ENCODE measurements at places on chromosomes 11 and 22.

DNA sequence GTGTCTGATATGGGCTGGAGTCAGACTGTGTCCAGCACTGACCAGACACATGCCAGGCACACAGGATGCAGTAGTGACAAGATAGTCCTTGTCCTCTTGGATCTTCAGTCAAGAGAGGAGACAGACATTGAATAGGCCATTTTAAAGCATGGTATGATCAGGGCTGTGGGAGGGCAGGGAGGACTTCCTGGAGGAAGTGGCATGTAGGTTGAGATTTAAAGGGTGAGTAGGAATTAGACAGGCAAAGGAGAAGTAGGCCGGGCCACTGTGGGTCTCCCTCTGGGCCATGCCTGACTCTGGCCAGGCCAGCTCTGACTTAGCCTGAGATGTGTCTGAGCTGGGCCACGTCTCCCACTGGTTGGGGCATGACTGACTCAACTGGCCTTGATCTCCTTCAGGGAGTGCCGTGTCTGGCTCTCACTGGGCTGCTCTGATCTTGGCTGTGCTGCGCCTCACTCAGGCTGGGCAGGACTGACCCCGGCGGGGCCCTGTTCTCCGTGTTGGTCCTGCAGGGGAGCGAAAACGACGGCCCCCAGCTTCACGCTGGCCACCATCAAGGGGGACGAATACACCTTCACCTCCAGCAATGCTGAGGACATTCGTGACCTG lies 71.2 kb downstream of the MYO7A start:
- DNase-seq: no peak

GRCh38 chr11:58142761-58143160 lies 17.4 kb upstream of the OR9I1 start:
- no peak for DNase-seq

GRCh38 chr11:114384487-114384886 lies 15.8 kb downstream of the C11orf71 start:
- DNase-seq: no peak

DNA sequence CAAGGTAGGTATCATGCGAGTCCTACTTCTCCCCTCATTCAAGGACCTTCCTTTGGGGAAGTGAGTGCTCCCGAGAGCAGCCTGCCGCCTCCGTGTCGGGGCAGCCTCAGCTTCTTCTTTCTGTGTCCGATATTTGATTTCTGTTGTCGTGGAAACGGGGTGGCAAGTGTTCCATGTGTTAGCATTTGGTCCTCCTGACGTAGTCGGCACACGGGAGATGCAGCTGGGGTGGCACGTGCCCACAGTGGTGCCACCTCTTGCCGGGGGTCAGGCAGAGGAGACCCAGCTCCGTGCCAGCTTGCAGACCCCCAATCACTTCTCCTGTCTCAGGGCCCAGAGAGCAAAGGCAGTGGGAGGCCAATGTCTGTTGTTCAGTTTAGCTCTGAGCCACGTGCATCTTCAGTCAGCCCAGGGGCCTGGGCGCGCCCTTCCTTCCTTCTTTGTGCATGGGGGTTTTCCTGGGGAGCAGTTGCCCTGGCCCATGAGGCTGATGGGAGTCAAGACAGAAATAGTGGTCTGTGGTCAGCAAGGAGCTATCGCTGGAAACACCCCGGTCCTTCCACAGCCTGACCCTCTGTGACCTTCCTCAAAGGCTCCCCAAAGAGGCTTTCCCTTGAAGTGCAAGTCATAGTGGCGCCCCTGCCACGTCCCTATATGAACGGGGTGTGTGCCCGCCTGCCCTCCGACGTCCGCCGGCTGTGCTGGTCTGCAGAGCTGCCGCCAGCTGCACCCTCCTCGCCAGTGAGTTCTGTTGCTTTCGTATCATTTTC lies 44.5 kb downstream of the PARVB start:
- no peak for DNase-seq

- DNase-seq: no peak
Measured at GRCh38 chr11:77407613-77408012, 66.3 kb downstream of the PAK1 start.

- no peak for DNase-seq
Measured at GRCh38 chr22:31092161-31092560, 11.0 kb downstream of the SMTN start.

GRCh38 chr11:125457814-125458343 lies 38.2 kb downstream of the FEZ1 start:
- no peak for DNase-seq

DNA sequence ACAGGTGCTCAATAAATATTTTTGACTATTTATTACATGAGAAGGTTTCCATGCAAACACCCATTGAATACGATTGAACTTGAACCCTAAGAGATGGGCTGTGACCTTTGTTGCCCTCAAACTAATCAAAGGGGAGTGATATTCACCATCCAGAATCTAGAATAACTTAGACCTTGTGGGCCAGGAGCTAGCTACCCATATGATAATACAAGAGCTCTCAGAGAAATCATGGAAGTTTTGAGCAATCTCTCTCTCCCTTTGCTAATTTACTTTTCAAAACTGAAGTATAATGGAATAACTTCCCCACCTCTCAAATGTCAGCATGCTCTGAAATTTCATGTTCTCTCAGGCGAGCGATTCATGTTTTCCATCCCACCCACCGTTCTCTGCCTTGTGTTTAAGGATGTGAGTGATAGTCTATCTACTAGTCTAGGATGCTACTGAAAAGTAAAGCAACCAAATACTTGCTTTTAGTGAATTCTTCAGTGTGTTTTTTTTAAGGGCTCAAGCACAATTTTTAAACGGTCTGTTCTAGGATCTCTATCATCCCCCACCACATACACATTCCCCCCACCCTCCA lies 33.3 kb downstream of the BARX2 start:
- DNase-seq: no peak

DNA sequence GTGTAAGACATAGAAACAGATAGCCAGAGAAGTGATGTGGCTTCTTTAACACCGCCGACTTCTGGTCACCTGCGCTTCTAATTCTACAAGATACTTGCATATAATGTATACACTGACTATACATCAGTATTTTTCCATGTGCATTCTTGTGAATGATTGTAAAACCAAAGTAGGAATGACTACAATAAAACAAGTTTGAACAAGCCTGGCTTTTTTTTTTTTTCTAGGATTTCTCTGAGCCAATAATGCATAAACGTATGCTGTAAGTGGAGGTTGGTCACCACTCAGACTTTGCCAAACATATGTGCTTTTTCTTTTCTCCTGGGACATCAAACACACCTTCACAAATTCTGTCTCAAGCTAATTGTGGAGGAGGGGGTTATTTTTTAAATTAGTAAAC lies 237.8 kb upstream of the KIRREL3 start:
- no peak for DNase-seq

- DNase-seq: no peak
Measured at GRCh38 chr11:17407575-17407974, 19.1 kb upstream of the KCNJ11 start.

DNA sequence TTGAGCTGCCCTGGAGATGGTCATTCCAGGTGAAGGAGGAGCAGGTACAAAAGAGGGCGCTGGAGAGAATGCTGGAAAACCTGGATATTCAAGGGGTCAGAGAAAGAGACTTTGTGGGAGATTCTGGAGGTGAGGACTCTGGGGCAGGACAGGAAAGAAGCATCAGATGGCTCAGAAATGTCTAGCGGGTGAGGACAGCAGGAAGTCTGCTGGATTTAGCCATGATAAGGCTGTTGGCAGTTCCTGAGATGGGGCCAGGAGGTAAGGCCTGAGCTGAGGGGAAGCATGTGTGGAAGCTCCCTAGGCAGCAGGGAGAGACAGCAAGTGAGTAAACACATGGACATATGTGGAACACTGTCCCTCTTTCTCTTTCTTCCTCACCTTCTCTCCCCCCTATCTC lies 1.5 kb downstream of the UPB1 start:
- no peak for DNase-seq

DNA sequence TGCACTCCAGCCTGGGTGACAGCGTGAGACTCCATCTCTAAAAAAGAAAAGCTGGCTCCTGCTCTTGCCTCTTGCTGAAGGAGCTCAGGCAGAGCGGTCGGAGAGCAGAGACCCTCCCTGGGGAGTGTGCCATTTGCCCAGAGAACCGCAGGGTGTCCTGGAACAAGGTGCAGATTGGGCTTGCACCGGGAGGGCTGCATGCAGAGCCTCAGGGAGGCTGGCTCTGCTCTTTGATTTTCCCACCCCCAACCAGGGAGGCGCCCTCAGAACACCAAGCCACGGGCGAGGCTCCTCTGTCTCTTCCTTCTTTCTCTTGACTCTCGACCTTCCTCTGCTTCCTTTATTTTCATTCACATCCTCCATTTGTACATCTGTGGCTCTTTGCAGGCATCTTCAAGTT lies 889.1 kb downstream of the OPCML start:
- DNase-seq: no peak

All from stimulated activated CD8-positive, alpha-beta memory T cell treated with anti-CD3 and anti-CD28 coated beads, Interleukin-4, amount 100 ng/mL, for 4 hours (primary cell).